A549 treated with Mapracorat at 1 μM for 4 hours (cell line): ENCODE measurements at places on chromosomes 5 and 9. TPM values are rescaled to one million over a fixed set of nuclear protein-coding genes. Genes with fewer than 3 reads are reported as not detected.

The TEX48 gene
- not detected in 5 replicates for total RNA-seq

The SLCO6A1 gene
- total RNA-seq = not detected in 5 replicates

The PTGDS gene
- 0.44 to 0.61 TPM (median 0.47 TPM) in 4 of 5 replicates, not detected in the other for total RNA-seq

The CCDC192 gene
- total RNA-seq = not detected in 5 replicates

The TMEFF1 gene
- total RNA-seq = 0.53 to 1.7 TPM (median 1.1 TPM) in 5 replicates
